ENCODE measurements at places on chromosomes 11 and 22. TPM values are rescaled to one million over a fixed set of nuclear protein-coding genes. Genes with fewer than 3 reads are reported as not detected.

DNA sequence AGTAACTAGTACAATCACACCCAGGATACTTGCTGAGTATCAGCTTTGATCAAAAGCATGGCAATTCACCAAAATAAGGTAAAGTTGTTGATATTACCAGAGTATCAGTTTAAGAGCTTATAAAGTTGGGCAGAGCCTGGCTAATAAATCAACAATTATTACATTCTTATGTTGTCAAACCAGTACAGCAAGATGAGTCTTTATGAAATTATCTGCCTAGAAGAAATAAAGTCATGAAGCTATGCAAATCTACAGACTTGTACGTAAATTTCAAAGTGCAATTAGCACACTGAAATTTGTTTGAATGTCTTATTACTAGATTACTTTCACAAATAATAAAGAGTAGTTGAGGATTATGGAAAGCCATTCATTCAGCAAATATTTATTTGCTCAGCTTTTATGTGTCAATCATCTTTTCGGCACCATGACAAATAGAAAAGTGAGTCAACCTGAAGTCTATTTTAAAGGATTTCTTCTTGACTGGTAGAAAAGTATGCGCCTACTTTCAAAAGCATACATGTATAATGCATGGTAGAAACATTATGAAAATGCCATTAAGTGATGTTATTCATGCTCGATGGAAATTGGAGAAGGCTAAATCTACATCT, 5.0 kb upstream of the ANO3 start:
- no peaks in the 10 kb centered on the region for H3K36me3 ChIP-seq
- H3K27me3 ChIP-seq = no peaks in the 10 kb centered on the region
- no peak overlapping the region for H3K27ac ChIP-seq
- no peak for DNase-seq
- peaks cover 5% of the 10 kb centered on the region for H3K4me1 ChIP-seq

The FREY1 gene
- total RNA-seq = 1.1 TPM

- no peak overlapping the region for H3K4me3 ChIP-seq
Observed at GRCh38 chr11:129574431-129574830, 198.8 kb downstream of the BARX2 start.

The YPEL4 gene
- total RNA-seq = not detected

DNA sequence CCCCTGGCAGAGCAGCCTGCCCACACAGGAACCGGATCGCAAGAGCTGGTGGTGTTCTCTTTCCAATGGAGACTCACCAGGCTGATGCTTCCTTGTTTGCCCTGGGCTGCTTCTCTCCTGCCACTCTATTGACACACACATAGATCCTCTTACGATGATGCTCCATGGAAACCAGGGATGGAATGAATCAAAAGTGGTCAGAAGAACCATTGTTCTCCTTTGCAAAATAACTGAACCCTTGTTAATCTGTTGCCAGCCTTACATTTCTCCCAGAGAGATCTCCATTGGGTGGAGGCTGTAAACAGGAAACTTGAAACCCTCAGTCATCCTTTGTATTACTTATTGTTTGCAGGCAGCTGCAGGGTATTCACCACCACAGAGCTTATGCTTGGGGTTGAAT, 24.6 kb upstream of the LDLRAD3 start:
- H3K36me3 ChIP-seq = no peaks in the 10 kb centered on the region
- DNase-seq = no peak
- H3K27ac ChIP-seq = peak overlapping the region; percentile 32
- no peak overlapping the region for H3K4me3 ChIP-seq
- peaks cover 31% of the 10 kb centered on the region for H3K4me1 ChIP-seq

The CCDC87 gene
- 0.54 TPM for total RNA-seq

The TSSK2 gene
- total RNA-seq = not detected

The PHOX2A gene
- not detected for total RNA-seq

DNA sequence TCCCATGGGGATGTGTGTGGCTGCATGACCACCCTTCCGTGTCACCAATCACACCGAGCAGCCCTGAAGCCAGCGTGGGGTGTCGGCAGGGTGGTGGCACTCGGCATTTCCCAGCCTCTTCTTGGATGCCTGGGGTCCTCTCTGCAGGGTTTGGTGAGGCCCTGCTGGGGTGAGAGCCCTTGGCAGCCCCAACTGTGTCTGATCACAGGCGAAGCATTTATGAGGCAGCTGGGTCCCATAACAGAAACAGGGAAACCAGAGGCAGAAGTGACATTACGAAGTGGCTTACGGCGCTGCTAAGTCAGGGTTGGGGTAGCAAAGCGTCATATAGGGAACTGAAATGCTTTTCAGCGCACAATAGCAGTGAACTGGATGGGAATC, 92.3 kb upstream of the SEPTIN5 start:
- peaks cover 25% of the 10 kb centered on the region for H3K4me1 ChIP-seq
- H3K27ac ChIP-seq = no peak overlapping the region
- DNase-seq = no peak
- H3K4me3 ChIP-seq = no peak overlapping the region
- H3K36me3 ChIP-seq = no peaks in the 10 kb centered on the region

All from endothelial cell (in vitro differentiated cells).